ENCODE measurements at places on chromosomes 11 and 22.

GRCh38 chr11:103703437-103703836, 333.0 kb upstream of the DDI1 start:
- DNase-seq, result no peak

DNA sequence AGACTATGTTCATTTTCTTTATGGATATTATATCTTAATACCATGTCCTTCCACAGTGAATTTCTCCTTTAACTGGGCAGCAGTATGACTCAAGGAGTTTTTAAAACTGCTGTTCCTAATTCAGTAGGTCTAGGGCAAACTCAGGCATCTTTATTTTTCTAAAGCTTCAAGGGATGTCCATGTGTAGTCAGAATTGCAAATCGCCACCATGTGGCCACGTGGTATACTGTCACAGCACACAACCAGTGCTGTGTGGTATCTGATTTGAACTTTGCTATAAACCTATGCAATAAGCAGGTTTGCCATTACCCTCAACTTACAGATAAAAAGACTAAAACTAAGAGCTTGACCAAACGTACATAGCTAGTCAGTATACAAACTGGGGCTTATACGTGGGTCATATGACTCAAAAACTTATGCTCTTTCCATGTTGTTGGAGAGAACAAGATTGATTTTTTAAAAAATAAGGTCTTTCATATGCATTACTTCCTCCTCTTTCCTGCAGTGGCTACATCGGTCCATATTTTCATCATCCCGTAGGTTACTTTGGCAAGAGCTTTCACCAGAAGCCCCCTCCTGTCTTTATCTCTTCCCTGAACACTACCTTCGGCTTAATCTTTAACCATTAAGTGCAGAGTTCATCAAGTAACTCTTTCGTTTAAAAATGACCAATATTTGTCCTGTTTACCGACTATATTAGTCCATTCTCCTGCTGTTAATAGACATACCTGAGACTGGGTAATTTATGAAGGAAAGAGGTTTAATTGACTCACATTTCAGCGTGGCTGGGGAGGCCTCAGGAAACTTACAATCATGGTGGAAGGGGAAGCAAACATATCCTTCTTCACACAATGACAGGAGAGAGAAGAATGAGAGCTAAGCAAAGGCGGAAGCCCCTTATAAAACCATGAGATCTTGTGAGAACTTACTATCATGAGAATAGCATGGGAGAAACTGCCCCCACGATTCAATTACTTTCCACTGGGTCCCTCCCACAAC, 8.0 kb upstream of the HTATIP2 start:
- no peak for DNase-seq

- DNase-seq, result no peak
Measured at GRCh38 chr11:9716275-9717039, 52.6 kb downstream of the SWAP70 start.

DNA sequence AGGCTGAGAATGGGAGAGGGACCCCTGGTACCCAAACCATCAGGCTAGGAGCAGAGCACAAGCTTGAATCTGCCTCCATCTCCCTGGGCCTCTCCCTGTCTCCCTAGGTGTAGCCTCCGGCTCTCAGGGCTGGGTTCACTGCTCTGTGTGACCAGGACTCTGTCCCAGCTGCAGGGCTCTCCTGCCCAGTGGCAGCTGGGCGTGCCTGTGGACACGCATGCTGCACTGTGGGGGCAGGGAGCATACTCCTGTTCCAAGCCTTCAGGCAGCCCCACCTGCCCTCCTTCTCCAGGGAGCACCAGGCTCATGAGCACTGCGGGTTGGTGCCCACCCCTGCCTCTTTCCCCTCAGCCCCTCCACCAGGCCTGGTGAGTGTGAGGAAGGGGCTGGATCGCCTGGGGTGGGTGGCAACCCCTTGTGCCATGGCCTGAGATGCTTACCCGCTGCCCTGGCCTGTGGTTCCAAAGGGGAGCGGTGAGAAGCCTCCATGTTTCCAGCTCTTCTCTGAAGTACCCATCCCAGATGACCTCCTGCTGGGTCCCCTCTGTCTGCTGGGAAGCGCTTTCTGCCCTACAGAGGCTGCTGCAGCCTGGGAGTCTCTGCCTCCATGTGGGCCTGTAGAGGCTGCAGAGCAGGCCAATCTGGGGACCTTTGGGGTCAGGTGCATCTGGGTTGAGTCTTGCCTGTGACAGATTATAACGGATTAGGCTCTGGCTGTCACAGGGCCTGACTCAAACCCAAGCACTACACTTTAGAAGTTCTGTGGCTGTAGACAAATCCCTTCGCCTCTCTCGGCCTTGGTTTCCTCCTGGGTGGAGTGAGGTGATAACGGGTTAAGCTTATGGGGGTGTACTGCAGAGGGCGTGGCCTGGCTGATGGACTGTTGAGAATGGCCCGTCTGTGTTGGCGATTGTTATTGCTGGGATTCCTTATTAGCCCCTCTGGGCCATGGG, 43.7 kb downstream of the WNT11 start:
- DNase-seq, result no peak

- peak; percentile 64 for DNase-seq
Measured at GRCh38 chr11:118620529-118621070, 13.2 kb downstream of the PHLDB1 start.

GRCh38 chr22:30308518-30309230, 18.1 kb downstream of the TBC1D10A start:
- DNase-seq, result no peak

DNA sequence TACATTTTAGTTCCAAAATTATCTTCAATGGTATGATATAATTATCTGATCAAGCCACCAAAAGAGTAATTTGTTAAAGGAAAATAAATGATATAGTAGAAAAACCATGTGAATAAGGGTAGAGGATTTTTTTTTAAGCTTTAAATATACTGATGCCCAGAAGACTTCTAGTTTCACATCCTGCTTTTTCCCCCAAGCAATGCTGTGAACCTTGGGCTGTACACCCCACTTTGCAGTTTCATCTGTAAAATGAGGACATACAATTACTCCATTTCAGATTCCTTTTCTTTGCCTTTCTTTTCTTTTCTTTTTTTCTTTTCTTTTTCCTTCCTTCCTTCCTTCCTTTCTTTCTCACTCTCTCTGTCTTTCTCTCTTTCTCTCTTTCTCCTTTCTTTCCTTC, 1125.4 kb downstream of the DLG2 start:
- DNase-seq, result no peak

Measured in heart right ventricle (tissue), 16 donors.